ENCODE measurements at places on chromosomes 3 and 15.

DNA sequence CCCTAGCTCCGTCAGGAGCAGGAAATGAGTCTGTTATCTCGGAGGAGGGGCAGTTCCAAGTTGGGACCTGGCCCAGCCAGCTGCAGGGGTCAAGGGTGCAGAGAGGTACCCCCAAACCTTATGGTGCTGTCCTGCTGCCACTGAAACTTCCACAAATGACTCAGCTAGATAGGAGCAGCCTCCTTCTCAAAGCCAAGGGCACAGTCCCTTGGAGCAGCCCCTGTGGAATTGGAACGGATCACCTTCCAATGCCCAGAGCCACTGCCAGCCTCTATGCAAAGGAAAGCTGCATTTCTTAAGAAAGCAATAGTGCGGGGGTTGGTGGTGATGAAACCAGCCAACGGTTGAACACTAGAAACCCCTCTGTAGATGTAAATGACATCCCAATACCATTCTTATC lies 19.6 kb upstream of the LRRK1 start:
- no peak for DNase-seq

DNA sequence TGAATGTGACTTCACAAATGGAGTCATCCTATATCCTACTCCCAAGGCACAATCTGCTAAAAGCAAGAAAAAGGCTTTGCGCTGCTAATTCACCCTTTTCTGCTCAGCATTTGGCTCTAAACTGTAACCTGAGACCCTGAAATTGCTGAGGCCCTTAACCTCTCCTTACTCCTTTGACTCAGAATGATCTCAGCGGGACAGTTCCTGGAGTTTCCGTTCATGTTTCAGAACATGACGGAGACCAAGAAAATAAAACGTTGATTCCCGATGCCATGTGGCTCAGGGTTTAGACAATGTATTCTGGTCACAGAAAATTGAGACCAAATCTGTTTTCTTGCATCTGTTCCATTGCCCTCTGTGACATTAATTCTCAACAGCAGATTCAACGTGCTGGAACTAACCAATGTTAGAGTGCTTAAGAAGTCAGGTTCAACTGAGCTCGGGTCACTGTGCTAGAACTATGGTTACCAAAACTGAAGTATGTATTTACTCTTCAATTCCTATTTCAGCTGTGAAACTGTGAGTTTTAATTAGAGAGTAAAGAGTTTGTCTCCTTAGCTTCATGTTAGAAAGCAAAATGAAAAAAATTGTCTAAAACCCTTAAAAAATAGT lies 45.4 kb upstream of the TMC3 start:
- DNase-seq: peak; percentile 10

DNA sequence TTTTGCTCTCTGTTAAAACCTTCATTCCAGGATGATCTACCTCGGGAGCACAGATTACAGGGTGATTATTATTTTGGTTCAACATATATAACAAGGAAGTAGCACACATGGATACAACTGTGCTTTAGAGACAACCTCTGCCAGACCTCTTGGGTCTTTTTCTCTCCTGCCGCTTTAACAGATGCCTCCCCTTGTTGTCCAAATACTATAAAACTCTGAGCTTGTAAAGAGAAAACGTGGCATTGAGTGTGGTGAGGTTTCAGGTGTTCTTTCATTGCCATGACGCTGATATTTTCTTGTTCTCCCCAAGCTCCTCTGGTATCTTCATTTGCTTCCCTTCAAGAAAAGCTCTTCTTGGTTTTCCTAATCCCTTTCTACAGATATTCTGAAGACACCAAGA lies 29.0 kb downstream of the BCL2L10 start:
- DNase-seq: no peak

GRCh38 chr3:55292360-55292759 lies 194.7 kb downstream of the WNT5A start:
- DNase-seq: no peak

- DNase-seq: no peak
Measured at GRCh38 chr15:92970656-92971055, 70.5 kb downstream of the CHD2 start.

- DNase-seq: peak; percentile 1
Measured at GRCh38 chr3:161069511-161070251, 35.5 kb downstream of the B3GALNT1 start.

DNA sequence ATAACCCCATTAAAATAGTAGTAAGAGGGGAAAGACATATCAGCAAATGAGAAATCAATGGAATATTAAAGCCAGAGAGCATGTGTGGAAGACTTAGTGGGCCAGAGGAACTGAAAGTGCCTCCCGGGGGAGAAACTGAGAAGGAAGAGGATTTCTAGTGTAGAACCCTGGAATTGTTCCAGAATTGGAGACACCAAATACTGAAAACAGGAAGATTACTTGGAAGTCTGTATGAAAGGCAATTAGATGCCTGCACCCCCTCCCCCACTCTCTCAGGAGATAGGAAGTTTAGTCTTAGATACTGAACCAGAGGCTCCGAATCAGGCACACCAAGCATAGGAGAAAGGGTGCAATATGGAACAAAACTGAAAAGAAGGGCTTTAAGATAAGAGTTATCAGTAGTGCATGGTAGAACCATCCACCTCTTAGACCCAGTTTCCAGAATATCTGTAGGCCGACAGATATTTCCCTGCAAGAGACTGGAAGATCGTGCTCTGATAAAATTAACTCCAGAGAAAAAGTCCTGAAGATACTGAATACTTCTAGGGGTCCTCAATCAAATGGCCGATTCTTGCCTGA lies 32.4 kb downstream of the KLHL18 start:
- DNase-seq: no peak

DNA sequence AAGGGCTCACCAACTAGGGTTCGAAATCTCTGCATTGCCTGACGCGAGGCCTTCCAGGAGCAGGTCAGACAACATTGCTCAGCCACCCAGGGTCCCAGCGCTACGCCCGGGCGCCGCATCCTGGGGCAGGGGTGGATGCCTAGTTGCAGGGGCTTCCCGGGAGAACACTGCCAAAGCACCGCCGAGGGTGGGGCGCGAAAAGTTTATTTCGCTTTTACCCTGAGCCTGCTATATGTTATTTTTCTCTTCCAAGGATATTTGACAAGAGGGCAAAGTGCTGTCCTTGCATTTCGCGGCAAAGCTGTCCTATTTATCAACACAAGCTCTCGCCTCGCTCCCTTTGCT lies 549 bp upstream of the SOX14 start:
- no peak for DNase-seq

DNA sequence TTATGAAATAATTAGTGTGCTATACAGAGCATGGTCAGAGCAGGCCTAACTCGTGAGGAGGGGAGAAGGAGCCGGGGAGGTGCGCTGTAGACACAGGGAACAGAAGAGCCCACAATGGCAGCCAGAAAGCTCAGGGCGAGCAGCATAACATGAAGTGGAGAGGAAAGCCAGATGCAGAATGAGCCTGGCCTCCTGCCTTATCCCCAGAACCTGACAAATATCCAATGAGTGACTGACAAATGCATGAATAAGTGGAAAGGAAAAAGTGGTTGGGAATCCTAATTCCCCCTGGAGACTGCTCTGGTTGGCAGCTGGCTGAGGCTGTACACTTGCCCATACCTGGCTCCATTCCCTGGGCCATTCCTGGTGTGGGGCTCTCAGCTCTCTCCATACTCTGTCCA lies 9.2 kb upstream of the MST1R start:
- DNase-seq: no peak

- no peak for DNase-seq
Measured at GRCh38 chr3:27556887-27557286, 72.7 kb upstream of the SLC4A7 start.

DNA sequence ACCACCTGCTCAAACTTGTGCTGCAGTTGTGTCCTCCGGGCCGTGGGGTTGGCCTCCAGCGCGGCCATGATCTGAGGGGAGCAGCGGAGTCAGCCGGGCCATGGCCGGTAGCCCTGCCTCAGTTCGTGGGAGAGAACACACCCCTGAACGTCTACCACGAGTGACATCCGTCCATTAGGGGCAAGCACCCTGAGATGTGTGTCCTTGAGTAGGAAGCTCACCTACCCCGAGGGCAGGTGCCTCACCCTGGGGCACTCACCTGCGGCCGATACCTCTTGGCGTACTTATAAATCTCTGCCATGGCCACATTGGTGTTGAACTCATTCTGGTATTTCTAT lies 13.4 kb downstream of the H1-8 start:
- no peak for DNase-seq

Data from AG04450 (cell line).